ENCODE measurements at places on chromosomes 1 and 21.
A peak's percentile ranks its signal among the peaks of the same experiment; 100 is the strongest.

GRCh38 chr1:241749041-241749944 lies 97.2 kb downstream of the WDR64 start:
- no peak for DNase-seq

GRCh38 chr1:193569983-193570269 lies 383.5 kb upstream of the B3GALT2 start:
- no peak for DNase-seq

DNA sequence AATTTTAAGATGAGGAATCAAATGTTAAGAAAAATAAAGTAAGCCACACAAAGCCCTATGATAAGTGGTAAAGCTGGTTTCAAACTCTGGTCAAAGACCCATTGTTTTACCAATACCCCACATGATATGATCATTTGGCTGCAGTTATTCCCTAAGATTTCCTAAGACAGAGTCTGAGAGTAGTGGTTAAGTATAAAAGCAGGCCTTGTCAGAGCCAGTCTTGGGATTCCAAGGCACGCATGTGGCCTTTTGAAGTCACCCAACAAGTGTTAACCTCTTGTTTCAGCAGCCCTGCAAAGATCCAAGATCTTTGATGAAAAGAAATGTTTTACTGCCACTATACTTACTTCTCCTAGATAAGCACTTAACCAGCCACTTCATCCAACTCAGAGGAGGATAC lies 159.2 kb downstream of the SIPA1L2 start:
- DNase-seq = no peak

DNA sequence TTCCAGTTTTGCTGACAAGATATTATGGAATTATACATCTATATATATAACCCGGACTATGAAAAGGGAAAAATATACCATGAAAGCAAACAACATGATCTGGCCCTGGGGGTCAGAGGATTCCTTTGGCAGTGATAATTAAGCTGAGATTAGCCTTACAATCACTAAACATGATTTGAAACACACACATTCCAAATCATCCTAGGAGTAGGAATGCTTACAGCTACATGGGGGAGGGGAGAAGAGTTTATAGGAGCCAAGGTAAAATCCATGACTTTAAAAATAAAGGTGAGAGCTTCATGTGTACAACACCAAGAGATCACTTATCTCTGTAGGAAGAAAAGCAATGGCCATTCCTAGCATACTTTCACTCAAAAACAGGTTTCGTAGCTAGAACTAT lies 57.6 kb downstream of the AKT3 start:
- DNase-seq = no peak

DNA sequence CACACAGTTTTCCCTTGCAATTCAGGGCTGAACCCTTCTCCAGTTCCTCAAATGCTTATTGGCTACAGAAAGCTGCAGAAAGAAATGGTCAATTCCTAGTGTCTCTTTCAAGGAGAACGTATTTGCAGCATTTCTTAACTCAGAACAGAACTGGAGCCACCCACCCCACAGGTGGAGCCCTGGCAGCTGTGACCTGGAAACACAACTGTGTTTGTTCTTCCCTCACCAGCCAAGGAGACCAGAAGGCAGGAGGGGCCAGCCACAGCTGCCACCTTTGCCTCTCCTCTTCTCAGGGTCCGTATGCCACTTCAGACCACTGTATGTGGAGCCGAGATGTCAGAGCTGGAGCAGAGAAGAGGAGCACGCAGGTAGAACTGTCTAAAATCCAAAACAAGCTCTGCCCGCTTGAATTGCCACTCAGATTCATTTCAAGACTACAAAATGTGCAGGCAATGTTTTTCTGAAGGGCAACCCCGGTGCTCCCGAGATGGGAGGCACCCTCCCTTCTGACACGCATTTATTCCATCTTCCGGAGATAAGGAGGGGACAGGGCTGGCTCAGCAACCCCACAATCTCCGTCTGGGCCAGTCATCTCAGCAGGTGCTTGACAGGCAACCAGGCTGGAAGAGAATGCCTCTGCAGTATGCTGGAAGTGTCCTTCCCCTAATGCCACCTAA lies 16.7 kb downstream of the CD247 start:
- DNase-seq = no peak

DNA sequence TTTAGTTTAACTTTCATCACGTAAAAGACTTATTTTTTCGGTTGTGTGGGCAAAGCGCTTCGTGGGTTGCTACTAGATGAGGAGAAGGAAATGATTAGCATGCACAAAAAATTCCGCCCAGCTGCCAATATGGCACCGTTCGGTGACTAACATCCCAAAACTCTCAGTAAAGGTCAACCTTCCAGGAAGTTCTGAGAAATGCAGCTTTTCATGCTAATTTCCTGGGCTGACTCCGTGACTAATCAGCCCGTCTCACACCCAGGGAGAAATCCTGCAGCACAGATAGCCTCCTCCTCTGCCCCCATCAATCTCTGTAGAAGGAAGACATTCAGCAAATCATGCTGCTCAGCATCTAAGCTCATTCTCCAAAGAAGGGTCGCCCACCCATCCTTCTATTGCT lies 34.1 kb downstream of the TMCO4 start:
- peak; percentile 72 for DNase-seq

DNA sequence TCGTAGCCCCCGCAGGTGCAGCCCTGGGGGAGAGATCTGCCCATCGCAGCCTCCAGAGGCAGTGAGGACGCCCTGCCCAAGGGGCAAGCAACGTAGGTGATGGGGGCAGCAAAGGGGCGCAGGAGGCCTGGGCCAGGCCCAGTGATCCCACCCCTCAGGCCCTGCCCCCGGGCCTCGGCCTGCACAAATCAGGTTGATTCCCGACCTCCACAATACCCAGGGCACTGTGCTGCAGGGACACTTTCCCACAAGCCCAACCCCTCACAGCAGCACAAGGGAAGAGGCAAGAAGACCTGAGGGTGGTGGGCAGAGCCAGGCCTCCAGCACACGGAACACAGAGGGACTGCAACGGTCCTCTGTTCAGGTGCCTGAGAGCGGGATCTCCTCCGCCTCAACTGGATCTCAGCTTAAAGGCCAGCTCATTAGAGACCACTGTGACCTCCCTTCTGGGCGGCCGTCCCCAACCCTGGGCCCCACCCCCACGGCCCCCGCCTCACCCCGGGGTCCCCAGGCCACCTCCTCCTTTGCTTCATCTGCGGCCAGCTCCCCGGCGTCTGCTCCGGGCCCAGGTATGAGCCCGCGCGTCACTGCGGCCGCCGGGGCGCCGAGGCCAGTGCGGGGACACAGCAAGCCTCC lies 812 bp upstream of the ARF1 start:
- no peak for DNase-seq

GRCh38 chr21:22609802-22610201 lies 1611.6 kb downstream of the NCAM2 start:
- DNase-seq = no peak

GRCh38 chr1:234942012-234942332 lies 186.7 kb downstream of the TOMM20 start:
- no peak for DNase-seq

- no peak for DNase-seq
Observed at GRCh38 chr21:32587120-32587519, 1.8 kb upstream of the TCP10L start.

- no peak for DNase-seq
Observed at GRCh38 chr21:31772674-31773555, 41.0 kb upstream of the SCAF4 start.

- no peak for DNase-seq
Observed at GRCh38 chr1:147798731-147799130, 38.3 kb upstream of the GJA5 start.

- no peak for DNase-seq
Observed at GRCh38 chr1:23868557-23869016, 497 bp upstream of the FUCA1 start.

GRCh38 chr1:206821493-206821892 lies 43.9 kb upstream of the IL20 start:
- no peak for DNase-seq

DNA sequence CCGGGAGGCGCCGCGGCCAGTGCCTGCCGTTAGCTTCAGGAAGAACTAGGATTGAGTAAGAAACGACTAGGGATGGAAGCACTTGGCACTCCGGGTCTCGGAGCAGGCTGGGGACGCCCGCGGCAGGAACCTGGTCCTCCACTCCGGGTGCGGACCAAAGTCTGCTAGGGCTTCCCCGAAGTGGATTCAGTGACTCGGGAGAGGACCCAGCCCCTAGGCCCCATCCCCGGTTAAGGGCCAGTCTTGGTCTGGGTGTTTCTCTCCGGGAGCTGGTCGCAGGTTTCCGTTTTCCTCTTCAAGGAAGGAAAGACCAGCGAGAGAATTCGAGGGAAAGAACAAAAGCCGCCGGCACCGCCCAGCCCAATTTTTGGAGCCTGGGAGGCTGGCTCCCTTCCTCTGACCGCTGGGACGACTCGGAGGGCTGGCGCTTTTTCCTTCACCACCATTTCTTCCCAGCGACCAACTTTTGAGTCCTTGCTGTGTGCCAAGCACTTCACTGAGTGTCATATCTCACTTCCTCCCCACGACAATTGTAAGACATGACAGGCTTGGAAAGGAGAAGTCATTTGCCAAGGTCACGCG lies 16.8 kb upstream of the STMN1 start:
- no peak for DNase-seq

GRCh38 chr1:240092301-240093119 lies 827 bp downstream of the FMN2 start:
- no peak for DNase-seq

GRCh38 chr1:156401681-156402081 lies 32.7 kb downstream of the RHBG start:
- DNase-seq = no peak

GRCh38 chr1:20404466-20404865 lies 81.5 kb downstream of the CAMK2N1 start:
- no peak for DNase-seq

Measured in HT-29 (cell line).